GM12865 (cell line): ENCODE measurements at places on chromosomes 11 and 22.

DNA sequence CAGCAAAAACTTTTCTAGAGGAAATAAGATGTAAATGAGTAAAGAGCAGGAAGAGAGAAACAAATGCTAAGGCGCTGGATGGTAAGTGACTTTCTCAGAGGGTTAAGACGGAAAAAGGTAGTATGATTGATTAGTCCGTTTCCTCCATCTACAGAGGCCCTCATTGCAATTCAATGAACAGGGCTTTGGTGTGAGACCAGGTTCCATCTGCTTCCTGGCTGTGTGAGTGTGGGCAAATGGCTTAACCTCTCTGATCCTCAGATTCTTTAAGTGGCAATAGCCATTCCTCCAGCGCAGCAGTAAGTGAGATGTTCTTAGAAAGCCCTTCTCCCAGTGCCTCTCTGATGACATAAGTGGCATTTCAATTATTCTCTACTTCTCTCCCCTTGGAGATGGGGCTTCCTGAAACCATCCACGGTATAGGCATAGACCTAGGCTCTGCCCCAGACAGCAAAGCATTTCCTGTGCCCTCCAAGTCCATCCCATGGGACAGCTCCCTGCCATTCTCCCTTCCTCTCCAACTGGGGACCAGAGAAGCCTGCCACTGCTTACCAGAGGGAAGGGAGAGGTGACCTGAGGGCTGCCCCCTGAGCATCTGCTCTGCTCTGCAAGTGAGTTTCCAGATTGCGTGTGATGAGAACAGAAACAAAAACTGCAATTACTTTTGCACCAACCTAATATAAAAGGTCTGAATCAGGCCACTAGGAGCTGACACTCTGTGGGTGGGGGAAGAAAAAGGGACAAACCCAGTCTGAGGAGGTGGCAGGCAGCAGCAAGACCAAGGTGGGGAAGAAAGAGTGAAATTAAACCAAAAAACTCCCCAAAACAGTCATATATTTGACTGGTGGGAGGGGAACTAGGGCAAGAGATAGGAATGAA lies 12.7 kb upstream of the CD44 start:
- peak; percentile 91 for DNase-seq

DNA sequence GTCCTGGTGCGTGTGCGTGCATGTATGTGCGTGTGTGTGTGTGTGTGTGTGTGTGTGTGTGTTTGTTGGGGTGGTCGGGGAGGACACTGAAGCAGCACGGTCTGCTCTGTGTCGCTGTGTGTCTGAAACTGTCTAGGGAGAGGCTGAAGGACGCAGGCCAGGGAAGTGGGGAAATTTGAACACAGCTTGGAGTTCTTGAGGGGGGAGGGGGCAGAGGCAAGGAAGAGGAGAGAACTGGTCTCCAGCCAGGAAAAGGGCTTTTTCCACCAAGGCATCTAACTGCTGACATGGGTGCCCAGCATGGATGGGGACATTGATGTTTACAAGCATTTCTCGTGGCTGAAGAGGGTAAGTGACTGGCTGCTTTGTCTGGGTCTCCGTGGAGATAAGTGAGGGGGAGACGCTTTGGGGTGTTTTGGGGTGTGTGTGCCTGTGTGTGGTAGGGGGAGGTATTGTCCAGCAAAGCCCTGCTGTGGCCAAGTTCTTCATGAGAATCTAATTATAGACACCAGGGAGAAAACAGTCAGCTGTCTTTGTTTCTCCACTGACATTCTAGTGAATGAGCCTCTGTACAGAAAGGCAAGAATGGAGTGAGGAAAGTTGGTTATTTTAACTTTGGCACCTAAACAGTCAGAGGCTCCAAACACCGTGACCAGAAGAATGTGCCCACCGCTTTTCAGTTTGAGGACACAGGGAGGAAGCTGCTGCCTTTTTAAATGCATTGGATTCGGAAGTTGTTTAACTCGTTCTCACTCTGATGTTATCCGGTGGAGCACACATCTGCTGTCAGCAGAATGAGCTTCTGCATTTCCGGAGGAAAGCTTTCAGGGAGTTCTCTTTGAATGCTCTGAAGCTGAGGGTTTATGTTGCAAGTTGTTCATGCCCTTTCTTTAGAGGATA lies 63.7 kb downstream of the PPFIBP2 start:
- no peak for DNase-seq

DNA sequence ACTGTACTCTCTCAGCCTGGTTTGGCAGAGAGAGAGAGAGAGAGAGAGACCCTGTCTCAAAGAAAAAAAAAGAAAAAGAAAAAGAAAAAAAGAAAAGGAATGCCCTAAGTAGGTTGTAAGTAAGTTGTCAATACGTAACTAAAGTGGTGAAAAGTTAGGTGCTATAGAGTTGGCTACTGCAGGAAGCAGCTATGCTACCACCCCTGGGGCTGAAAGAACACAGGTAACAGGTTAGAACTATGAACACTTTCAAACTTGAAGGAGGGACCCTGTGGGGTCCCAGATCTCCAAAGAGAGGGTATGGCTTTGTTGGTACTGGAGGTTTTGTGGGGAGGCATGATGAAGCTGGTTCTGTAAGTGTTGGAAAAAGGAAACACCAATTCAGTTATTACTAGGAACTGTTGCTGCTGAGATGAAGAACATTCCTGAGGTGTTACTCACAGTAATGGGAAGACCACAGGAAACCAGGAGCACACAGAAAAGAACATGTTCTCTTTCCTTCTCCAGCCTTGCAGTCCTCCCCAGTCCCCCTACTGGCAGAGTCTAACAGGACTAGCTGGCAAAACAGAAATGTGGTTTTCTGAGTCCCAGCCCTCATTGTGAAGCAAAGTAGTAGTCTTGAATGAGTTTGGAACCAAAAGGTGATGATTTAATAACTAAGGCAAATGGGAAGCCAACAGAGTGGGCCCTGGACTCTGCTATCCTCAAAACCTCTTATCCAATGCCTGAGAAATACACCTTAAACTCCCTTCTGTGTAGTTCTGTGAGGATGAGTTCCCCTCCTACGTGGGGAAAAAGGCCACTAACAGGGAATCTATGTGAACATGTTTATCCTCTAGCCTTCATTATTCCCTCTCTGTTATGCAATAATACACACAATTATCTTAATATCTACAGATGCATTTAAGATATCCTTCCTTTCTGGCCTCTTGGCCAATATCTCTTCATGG lies 427.0 kb upstream of the DDI1 start:
- DNase-seq: no peak

GRCh38 chr11:111726301-111726713 lies 39.9 kb downstream of the PPP2R1B start:
- DNase-seq: no peak

- DNase-seq: no peak
These were observed 122.3 kb downstream of the BRD1 start for GRCh38 chr22:49705216-49705971.

- DNase-seq: peak; percentile 54
These were observed 10.3 kb downstream of the PRDM10 start for GRCh38 chr11:129992161-129992944.

DNA sequence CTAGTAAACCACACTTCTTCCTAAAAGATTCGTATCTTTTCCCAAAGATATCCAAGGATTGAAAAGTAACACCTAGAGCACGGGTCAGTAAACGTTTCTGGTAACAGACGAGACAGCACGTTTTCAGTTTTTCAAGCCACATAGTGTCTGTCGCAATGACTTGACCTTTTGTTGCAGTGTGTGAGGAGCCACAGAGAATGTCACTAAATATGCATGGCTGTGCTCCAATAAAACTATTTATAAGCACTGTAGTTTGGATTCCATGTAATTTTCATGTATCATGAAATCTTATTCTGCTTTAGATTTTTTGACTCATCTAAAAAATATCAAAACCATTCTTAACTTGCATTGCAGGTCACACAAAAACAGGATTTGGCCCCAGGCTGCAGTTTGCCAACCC lies 18.3 kb upstream of the MICAL3 start:
- no peak for DNase-seq
